ENCODE measurements at places on chromosomes 12 and 14. TPM values are rescaled to one million over a fixed set of nuclear protein-coding genes. Genes with fewer than 3 reads are reported as not detected.

KRT83 gene
- total RNA-seq: not detected

DCN gene
- 1,587 TPM for total RNA-seq

GYS2 gene
- not detected for total RNA-seq

KRT85 gene
- total RNA-seq: not detected

CLEC9A gene
- total RNA-seq: not detected

CCDC197 gene
- total RNA-seq: 0.45 TPM

PA2G4 gene
- total RNA-seq: 77.6 TPM

NPAS3 gene
- total RNA-seq: 2.8 TPM

CALCOCO1 gene
- 189 TPM for total RNA-seq

SUPT16H gene
- 34.9 TPM for total RNA-seq

ZNF84 gene
- 23.8 TPM for total RNA-seq

LBHD2 gene
- not detected for total RNA-seq

TAS2R10 gene
- not detected for total RNA-seq

ADAM21 gene
- 0.37 TPM for total RNA-seq

USP30 gene
- 12.1 TPM for total RNA-seq

GPR65 gene
- total RNA-seq: 0.99 TPM

OVCH1 gene
- 0.12 TPM for total RNA-seq

CIDEB gene
- total RNA-seq: 8.5 TPM

ANKRD33 gene
- total RNA-seq: not detected

All from right cardiac atrium (tissue), 5 donors.